ENCODE measurements at places on chromosomes 5 and 9.
A peak's percentile ranks its signal among the peaks of the same experiment; 100 is the strongest.

DNA sequence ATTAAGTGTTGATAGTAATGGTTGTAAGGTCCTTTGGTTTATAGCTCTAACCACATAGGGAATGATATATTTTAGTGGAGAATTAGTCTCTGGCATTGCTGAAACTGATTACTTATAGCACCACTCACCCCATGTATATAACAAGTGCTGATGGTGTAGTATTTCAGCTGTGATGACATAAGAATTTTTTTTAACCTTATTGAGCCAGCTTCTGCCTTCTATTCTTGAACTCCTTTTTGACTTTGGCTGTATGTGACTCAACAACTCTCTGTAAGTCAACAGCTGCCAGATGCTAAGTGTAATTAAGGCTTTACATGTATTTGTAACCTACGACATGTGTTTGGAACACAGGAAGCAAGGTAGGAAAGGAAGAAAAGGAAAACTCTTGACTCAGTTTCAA lies 929.6 kb upstream of the WWC1 start:
- DNase-seq = no peak

GRCh38 chr9:121947775-121948174 lies 145.3 kb downstream of the TTLL11 start:
- DNase-seq = no peak

DNA sequence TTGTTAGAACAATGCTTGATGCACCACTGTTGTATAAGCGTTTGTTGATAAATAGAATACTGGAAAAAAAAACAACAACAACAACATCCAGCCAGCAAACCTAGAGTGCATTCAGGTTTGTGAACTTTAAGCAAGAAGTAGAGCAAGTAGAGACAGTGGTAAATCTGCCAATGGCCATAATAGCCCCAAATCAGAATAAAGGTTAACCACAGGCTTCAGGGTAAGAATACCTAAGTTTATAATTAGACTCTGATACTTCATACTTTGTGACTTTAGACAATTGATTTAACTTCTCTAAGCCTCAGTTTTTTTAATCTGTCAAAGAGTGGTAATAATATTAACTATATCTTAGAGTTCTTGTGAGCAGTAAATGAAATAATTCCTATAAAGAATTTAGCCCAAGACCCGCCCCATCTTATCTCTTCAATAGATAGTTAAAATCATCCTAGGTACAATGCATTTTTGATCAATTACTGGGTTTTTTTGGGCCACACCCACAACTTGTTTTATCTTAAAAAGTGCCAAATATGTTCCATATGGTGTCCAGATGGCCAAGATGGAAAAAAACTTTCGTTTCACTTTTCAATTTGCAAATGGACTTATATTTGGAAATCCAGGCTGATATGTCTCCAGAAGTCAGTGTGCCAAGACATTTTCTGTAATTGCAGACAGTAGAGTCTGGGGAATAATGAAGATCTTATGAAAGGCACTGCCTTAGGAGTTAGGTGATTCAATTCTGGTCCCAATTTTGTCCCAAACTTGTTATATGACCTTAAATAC lies 24.5 kb upstream of the DPYSL3 start:
- no peak for DNase-seq

GRCh38 chr5:131639148-131639547 lies 4.1 kb upstream of the RAPGEF6 start:
- DNase-seq = no peak

DNA sequence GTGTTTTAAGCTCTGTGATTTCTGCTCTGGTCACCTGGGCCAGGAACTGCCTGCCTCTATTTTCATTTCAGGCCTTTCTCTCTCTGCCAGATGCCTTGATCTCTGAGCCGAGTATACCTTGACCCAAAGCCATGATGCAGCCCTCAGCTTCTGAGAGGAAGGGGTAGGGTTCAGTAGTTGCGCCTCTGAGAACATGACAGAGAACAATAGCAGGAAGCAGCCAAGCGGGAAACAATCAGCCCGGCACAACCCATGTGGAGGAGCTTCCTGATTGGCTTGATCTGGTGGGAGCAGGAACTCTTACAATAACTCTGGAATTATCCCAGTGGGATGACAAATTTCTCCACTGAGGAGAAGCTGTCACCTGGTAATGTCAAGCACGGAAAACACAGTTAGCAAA lies 127.4 kb downstream of the PALM2AKAP2 start:
- no peak for DNase-seq

GRCh38 chr9:6598249-6598725 lies 47.2 kb downstream of the GLDC start:
- DNase-seq = no peak

DNA sequence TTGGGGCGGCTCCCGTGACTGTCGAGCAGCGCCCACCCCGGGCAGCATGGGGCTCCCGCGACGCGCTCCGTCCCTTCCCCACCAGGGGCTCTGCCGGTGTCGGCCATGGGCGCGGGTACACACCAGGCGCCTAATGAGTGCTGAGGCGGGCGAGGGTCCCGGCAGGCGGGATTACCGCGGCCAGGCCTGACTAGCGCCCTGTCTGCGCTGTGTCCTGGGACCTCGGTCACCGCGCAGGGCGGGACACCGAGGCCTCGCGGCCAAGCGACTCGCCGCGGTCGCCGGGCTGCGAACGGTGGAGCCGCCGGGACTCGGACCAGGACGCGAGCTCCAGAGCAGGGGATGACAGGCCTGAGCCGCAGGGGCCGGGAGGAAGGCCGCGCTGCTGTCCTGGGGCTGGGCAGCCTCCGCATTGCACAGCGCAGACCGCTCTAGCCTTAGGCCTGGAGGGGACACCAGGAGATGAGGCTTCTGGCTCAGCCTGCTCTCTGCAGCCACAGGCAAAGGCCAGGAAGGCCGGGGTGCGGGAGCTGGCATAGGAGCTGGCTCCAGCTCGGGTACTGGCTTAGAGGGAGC lies 14.1 kb downstream of the LCN10 start:
- peak; percentile 17 for DNase-seq

DNA sequence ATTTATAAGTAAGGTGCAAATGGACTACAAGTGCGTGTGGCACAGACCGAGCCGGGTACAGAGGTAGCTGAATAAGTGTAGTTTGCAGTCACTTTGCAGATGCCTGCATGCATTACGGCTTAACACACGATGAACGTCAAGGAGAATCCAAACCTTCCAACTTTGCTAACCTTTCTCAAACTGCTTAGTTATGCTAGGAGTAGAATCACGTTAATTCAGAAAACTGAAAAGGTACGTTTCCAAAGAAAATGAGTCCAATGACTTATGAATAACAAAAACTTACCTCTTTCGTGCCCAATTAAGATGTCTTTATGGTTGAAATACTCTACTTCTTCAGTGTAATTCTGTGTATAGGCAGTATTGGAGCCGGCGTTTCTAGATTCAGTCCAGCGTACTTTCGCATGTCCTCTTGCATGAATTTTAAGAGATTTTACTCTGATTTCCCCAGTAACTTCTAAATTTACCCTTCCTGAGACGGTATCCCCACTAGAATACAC lies 539 bp downstream of the ARRDC3 start:
- peak; percentile 43 for DNase-seq

Measured in inflammatory macrophage treated with lipopolysaccharide for 4 hours (primary cell).